ENCODE measurements at places on chromosomes 12 and 14.

DNA sequence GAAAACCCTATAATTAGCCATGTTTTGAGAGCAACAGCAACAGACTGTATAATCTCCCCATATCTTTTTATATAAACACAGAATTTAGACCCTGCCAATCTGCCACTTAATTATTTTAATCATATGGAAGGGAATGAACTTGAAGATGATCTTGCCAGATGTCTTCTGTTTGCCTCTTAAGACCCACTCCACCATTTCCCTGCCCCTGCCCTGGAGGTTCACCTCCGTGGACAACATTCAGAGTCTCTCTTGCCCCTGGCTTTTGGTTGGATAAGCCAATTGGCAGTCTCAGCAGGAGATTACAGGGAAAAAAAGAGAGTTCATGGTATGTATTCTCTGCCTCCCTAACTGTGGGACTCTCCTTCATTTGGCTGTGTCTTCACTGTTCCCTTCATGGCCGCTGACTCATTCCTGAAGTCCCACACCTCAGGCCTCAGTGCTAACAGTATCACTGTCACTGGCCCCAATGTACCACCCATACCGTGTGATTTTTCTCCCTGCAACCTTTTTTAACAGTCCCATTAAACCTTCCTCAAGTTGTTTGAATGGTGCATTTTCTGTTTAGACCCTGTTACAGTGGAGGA is 184.8 kb downstream of the PIK3C2G start:
- no peak for DNase-seq

DNA sequence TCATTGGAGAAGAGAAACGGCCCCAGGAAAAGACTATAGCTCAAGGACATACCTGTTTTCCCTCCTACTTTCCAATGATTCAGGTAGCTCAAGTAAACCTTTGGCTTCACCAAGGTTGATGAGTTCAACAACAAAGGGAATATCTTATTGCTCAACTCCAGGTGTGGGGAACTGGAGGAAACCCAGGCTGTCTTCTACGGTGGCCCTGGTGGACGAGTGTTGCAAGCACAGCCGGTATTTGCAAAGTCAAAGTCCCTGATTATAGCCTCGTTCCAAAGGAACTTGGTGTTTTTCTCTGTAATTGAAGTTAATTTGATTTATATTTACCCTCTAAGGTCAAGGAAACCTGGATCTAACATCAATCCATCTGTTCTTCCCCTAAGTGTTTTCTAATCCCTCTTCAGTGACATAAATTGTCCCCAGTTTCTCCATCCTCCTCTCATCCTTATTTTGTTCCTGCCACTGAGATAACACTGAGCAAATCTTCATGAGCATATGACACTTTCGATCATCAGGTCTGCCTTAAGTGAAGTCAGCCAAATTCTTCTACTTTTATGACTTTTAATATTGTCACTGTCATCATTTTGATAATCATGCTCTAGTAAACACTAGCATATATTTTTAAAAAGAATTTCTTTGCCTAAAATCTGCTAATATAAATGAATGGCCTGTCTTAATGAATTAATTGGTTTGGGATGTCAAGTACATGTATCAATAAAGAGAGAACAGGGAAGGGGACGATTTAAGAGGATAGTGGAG is 174.6 kb upstream of the TBX3 start:
- no peak for DNase-seq

GRCh38 chr12:65051218-65051617 is 69.9 kb downstream of the WIF1 start:
- no peak for DNase-seq

DNA sequence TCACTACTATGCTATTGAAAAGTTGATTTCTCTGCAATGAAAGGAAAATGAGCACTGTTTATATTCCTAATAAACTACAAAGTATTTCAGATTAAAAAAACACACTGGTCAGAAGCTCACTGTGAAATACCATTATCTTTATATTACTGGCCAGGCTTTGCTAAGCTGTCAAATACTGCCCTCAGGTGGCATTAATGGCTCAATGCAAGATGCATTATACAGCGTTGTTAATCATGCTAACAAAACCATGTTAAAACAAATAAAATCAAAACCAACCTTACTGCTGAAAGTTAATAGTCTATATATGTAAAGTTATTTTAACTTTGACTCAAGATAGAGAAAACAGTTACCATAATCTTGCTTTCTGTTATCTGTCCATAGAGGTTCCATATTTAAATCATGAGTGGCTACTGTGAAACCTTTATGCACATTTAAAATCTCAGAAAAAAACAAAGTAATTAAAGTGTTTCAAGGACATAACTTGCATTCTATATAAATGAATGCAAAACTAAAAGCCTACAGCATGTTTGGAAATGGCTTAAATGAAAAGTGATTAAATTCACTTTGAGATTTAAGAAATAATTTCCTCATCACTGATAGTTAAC is 121.7 kb downstream of the RALGAPA1 start:
- peak; percentile 10 for DNase-seq

DNA sequence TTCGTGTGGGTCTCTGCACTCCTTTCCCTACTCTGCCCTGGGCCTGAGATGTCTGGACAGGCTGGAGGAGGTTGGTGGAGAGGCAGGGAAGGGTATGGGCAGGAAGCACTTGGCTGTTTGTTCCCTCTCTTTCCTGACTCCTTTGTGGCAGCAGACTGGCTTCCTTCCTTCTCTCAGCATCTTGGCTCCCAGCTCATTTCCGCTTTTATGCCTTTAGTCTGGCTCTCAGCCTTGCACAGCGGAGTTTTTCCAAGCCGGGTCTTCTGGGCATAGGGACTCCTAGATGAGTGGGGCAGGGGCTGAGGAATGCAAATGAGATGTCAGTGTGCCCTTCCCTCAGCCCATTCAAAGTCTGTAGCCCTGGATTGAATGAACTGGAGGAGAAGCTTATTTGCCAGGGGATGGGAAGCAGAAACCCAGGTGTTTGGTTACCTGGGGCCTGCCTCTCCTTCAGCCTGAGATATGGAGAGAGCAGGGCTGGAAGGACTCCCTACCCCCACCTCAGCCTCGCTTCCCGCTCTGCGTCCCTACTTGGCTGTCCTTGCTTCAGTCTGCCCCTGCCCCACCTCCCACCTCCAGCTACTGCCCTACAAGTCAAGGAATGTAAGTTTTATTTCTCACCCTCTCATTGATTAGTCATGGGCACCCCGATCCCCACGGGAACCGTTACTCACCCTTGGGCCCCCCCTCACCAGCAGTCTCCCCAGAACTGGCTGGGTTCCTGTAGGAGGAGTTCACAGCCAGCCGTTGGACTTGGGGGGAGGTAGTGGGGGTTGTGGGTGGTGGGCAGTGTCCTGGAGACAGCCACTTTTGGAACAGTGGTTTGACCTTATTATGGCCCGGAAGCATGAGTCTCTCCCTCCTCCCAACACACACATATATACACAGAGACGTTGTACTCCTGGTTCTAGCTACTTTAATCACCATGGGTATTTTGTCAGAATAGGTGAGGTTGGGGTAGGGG is 9.3 kb upstream of the ITGA5 start:
- no peak for DNase-seq

- DNase-seq = no peak
Measured at GRCh38 chr12:52660934-52661499, 9.0 kb upstream of the KRT2 start.

DNA sequence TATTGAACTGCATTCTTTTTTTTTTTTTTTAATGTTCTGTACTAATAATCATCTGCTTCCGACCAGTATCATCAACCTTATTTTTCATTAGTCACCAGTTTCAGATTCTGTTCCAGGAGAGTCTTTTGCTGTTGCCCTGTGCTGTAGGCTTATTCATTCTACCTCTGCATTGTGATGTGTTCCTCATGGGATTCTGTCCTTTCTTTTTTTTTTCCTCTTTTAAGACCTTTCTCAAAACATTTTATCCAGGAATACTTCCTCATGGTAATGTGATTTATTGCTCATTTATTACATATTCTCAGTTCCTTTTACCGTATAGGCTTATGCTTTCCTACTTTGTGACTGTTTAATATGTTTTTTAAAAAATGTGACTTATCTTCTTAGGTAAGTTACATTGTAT is 4.8 kb downstream of the NDUFA9 start:
- no peak for DNase-seq

DNA sequence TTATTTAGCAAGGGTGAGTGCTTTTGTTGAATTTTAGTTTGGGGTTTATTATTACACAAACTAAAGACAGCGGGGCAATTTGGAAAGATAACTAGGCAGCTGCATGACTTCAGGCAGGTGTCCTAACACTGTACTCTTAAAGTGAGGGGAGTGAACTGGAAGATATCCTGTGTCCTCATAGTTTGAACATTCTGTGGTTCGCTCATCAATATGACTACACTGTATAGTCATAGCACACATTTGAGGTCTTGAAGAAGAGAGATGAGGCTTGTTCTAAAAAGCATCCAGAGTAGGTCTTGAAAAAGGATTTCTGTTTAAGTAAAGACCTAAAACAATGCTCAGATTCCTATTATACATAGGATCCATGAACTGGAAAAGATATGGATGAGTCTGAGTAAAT is 1.7 kb upstream of the MAP3K9 start:
- DNase-seq = no peak

GRCh38 chr14:20630340-20631022 is 11.0 kb downstream of the OR6S1 start:
- DNase-seq = no peak

DNA sequence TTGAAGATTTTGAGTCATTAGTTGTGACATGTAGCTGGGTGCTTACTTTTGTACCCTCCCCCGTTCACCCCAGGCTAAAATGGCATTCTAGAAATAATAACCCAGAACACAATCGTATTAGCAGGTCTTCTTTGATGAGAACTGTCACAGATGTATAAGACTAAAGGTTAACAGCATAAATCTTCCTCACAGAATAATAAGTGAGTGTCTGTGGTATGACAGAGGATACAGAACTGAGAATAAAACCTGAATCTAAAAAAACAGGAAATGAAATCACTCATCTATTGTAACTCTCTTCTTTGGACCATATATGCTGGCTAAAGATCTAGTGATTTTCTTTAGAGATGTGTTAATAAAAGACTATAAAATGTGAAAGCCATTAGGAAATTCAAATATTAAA is 746.6 kb downstream of the LRFN5 start:
- no peak for DNase-seq

DNA sequence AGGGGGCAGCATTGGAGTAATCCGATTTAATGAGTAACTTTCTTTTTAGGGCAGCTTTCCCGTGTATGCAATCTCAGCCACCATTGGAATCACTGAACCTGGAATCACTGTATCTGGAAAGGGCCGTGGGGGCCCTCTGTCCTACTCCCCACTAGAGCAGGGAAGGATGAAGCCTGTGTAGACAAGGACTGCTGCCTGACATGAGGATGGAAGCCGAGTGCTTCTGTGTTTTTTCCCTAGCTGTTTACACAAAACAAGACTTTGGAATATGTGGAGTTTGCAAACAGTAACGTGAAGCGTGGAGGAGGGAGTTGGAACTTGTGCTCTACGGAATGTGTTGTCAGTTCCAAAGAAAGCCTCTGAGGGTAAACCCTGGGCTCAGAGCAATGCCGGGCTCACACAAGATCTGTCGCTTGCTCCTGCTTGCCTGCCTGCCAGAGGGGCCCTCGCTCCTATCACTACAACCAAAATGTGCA is 32.4 kb upstream of the HDAC7 start:
- no peak for DNase-seq

- DNase-seq = no peak
Measured at GRCh38 chr12:55629058-55629841, 7.4 kb upstream of the OR10P1 start.

GRCh38 chr14:68367536-68367935 is 425.3 kb downstream of the ZFP36L1 start:
- DNase-seq = no peak

GRCh38 chr12:57611827-57612710 is 834 bp downstream of the ARHGEF25 start:
- no peak for DNase-seq

DNA sequence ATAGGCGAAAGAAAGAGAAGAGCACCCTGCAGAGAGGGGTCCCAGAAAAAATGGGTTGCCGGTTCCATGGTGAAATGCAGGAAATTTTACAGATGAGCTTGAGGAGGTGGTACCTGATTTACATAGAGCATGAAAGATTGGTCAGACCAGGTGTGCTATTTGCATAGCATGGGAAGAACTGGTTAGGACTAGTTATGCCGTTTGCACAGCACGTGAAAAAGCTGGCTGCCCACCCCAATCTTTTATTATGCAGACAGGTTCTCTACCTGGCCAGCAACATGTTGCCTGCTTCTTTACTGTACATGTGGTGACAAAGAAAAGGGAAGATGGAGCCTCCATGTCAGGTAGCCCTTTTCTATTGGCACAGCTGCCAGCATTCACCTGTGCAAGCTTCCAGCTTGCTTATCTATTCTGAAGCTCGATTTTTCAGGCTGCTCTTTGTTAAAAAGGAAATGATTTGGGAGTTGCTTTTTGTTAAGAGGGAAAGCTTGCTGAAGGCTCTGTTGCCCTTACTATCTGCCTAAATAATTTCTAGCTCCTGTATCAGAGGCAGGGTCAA is 62.9 kb upstream of the ELK3 start:
- no peak for DNase-seq

GRCh38 chr14:28987516-28987915 is 220.9 kb downstream of the FOXG1 start:
- no peak for DNase-seq

DNA sequence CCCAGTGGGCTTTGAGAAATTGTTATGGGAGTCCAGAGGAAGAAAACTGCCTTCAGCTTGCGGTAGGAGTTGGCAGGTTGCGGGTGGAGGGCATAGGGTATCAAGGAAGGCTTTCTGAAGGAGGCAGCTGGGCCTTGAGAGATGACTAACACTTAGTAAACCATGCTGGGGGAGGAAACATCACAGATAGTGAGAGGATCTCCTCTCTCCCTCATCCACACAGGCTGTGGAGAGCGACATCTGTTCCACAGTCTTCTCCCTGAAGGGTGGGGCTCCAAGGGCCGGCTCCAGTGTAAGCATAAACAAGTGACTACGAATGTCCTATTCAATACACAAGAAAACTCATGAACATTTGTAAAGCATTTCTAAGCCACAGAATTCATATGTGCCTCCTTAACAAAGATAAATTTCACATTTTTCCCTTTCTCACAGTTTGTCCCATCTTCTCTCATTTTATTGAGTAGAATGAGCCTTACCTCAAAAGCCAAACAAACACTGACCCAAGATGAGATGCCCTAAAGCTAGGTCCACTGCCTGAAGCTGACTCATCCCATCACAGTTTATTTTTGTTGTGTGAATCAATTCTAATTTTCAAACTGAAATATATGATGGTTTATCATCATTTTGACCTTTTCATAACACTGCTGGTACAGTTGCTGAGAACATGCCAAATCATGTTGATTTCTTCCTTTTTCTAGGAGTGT is 227.9 kb downstream of the SLC25A21 start:
- no peak for DNase-seq

Measured in NCI-H1436 treated with DMSO at 0.1 percent for 48 hours (cell line).